ENCODE measurements at places on chromosomes 6 and 20. TPM values are rescaled to one million over a fixed set of nuclear protein-coding genes. Genes with fewer than 3 reads are reported as not detected.

Gene CNR1
- total RNA-seq, result 2.5 TPM

Gene RHAG
- total RNA-seq, result not detected

Gene DSP
- total RNA-seq, result 0.32 TPM

Gene RIPPLY2
- total RNA-seq, result not detected

Gene CLVS2
- total RNA-seq, result 0.14 TPM

Gene ROMO1
- total RNA-seq, result 137 TPM

Gene UNC5CL
- 0.14 TPM for total RNA-seq

Gene OR2H2
- total RNA-seq, result not detected

Gene IPCEF1
- total RNA-seq, result 0.24 TPM

Gene CAGE1
- not detected for total RNA-seq

Gene BCAS4
- total RNA-seq, result 0.24 TPM

Gene GCNT2
- total RNA-seq, result 23.1 TPM

Gene BPIFB1
- total RNA-seq, result not detected

Gene C6orf132
- 0.34 TPM for total RNA-seq

Gene BANF2
- not detected for total RNA-seq

GRCh38 chr6:88047510-88048150 lies at the start of gene SPACA1:
TSS of gene SPACA1 (plus strand) at chr6:88047841. CDS start at chr6:88047906, 65 bp downstream.
- no peak for DNase-seq

- DNase-seq, result no peak
Observed at GRCh38 chr6:41974281-41974825, 32.7 kb upstream of the CCND3 start.

- no peak for DNase-seq
Observed at GRCh38 chr20:60306105-60306504, 347.9 kb downstream of the CDH26 start.

DNA sequence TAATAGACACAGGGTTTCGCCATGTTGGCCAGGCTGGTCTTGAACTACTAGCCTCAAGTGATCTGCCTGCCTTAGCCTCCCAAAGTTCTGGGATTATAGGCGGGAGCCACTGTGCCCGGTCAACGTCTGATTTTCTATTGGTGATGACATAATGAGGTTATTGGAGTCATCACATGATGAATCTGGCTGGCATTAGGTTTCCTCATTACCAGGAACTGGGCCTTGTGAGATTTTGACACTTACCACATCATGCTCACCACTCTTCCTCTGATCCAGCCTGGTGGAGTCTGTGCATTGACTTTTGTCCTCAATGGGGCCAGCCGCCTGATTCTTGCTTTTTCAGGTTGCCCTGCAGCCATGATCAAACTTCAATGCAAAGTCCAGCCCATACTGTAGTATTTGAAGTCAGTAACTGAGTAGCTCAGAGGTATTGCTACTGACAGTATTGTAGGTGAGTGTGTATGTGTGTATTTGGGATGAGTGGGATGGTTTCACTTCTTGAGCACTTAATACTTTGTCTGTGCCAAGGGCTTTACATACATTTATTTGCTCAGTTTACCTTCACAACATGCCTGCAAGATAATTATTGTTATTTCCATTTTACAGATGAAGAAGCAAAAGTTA lies 16.0 kb downstream of the ANKS1A start:
- DNase-seq, result no peak

GRCh38 chr6:44263354-44264100 lies 1.8 kb downstream of the NFKBIE start:
- DNase-seq, result no peak

- DNase-seq, result no peak
Observed at GRCh38 chr6:156652231-156652750, 124.9 kb upstream of the ARID1B start.

DNA sequence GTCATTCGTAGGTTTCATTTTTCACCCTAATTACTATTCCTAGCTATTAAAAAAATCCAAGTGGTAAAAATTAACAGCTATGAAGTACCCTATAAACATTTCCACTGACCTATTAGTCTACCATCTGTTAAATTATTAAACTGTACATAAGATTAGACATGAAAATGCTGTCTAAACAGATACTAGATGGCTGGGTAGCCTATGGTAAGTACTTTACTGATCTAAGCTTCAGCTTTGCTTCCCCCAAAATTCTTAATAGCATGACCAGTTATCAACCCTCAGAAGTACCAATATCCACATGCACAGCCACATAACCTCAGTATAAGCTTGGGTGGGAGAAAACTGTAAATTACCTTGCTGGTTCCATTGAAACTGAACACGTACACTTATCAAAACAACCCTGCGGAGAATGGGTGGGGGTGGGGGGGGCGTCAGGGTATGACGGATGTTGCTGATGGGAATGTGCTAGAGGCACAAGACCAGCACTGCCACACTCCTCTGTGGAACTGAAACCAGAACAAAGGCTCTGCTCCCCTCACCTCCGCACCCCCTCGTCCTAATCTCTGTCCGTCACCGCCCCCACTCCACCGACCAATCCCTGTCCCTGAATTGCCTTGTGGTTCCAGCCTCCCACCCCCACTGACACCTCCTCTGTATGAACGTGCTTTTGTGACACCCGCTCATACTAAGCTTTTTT lies 45.3 kb downstream of the B4GALT5 start:
- no peak for DNase-seq

DNA sequence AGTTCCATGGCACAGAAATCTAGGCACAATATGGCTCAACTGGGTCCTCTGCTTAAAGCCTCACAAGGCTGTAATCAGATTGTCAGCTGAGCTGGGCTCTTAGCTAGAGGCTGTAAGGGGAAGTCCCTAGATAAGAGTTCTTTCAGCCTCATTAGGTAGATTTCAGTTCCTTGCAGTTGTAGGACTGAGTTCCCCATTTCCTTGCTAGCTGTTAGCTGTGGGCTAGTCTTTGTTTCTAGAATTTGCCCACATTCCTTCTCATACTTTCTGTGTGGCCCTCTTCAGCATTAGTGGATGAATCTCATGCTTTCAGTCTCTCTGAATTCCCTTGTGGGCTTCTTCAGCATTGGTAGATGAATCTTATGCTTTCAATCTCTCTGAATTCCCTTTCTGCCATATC lies 71.0 kb upstream of the MRAP2 start:
- no peak for DNase-seq

DNA sequence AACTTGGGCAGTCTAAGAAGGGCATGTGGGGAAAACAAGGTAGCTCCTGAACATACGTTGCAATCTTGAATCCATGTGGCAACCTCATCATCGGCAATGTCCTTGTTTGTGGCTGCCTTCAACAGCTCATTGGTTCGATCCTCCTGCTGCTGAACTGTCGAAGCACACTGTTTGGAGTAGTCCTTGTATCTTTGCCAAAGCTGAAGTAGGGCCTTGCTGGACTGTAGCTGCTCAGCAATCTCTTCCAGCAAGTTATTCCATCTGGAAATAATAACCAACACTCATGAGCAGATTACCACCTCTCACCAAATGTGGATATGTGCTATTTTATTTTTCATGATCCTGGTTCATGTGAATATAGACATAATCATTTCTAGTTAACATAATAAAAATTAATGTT lies 413.3 kb downstream of the ESR1 start:
- DNase-seq, result no peak

- DNase-seq, result no peak
Observed at GRCh38 chr6:4509506-4509905, 266.7 kb upstream of the CDYL start.

DNA sequence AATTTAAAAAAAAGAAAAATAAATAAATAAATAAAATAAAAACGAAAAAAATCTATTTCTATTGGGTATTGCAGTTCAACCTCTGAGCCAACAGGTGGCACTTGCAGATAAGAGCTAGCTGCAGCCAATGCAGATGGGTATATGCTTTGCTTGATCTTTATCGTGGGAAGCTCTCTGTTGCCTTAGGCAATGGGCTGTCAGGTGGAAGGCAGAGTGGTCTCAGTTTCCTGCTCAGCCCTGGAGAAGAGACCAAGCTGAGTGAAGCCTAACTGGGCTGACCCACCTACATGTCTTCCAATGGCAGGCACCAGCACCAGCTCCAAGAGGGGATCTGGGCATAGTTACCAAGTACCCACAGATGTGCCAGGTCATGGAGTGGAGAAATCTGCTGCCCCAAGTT lies 95.0 kb downstream of the AK9 start:
- DNase-seq, result no peak

DNA sequence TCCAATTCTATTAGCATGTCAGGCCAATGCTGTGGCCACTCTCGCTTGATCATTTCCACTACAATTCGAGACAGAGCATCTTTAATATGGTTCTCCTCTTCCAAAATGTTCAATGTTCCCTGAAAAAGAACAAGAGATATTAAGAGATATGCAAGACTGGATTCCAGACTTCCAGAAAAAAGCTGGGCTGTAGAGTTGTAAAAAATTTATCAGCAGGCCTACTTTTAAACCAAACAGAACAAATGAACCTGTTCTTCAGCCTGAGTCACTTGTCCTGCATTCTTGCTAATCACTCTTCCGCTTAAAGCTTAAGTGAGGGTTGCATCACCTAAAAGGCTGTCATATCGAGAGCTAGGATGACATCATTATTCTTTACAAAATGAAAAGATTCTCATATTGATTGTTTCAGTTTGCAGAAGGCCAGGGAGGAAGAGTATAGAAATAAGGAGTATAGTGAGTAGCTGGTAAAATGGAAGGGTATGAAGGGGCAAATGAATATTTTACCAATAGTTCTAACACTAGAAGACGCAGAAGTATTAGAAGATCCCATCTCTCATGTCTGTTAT lies 4.9 kb downstream of the XPO5 start:
- no peak for DNase-seq

- no peak for DNase-seq
Observed at GRCh38 chr20:45085289-45085688, 15.6 kb downstream of the KCNS1 start.

GRCh38 chr20:61963149-61963548 lies 102.5 kb downstream of the TAF4 start:
- DNase-seq, result no peak

GRCh38 chr6:41077536-41077935 lies 4.8 kb downstream of the NFYA start:
- no peak for DNase-seq

DNA sequence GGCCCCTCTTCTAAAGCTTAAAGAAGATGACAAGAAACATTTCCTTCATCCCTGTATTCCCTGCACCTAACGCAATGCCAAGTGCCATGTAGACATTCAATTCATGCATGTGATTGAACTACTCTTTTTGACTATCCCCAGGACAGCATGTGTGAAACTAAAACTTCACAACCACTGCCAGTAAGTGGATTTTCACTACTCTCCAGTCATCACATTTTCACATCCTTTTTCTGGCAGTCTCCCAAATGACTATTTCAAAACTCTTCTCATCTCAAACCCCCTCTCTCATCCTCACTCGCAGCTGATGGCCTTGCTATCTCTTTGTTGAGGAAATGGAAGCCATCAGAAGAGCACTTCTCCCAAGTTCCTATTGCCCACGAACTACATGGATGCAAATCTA lies 122.6 kb downstream of the OPRM1 start:
- no peak for DNase-seq

DNA sequence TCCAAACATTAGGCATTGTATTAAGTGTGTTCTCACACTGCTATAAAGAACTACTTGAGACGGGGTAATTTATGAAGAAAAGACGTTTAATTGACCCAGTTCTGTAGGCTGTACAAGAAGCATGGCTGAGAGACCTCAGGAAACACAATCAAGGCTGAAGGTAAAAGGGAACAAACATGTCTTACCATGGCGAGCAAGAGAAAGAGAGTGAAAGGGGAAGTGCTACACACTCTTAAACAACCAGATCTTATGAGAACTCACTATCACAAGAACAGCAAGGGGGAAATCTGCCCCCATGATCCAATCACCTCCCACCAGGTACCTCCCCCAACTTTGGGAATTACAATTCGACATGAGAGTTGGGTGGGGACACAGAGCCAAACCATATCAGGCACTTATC lies 86.6 kb upstream of the TOP1 start:
- DNase-seq, result no peak

- DNase-seq, result no peak
Observed at GRCh38 chr6:100103194-100103593, 109.2 kb upstream of the MCHR2 start.

- no peak for DNase-seq
Observed at GRCh38 chr6:64890609-64891008, 816.4 kb downstream of the EYS start.

- peak; percentile 71 for DNase-seq
Observed at GRCh38 chr6:219641-220198, 72.6 kb upstream of the DUSP22 start.

DNA sequence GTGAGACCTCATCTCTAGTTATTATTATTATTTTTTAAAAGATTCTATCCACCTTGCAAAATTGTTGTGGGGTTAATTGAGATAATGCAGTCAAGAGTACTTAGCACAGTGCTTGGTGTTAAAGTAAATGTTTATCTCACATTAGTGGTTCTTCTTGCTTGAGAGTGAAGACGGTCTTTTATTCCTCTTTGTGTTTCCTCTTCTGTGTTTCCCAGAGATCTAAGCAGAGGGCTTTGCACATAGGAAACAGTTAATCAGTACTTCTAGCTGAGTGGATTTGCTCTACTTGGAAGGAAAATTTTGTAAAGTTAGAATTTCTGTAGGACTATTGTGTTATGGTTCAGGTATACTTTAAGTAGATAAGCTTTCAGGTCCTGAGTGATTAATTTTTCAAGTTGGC lies 3.5 kb downstream of the ARMC2 start:
- no peak for DNase-seq

DNA sequence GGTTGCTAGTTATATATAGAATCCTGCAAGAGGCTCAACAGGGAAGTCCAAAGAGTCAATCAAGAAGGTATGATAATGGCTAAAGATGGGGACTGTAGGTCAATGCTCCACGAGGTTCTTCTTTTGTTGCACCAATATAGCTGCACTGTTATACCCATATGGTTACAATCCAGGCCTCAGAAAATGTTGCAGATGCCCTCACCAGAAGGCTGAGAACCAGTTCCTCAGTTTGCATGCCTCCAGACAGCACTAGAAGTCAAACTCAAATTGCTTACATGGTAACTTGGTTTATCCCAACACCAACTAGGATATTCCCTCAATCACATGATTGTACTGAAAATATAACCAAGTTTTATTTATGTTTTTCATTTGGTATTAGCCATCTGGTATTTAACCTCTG lies 12.1 kb downstream of the EEF1A1 start:
- no peak for DNase-seq

GRCh38 chr6:134614606-134615485 lies 296.9 kb upstream of the SGK1 start:
- no peak for DNase-seq

DNA sequence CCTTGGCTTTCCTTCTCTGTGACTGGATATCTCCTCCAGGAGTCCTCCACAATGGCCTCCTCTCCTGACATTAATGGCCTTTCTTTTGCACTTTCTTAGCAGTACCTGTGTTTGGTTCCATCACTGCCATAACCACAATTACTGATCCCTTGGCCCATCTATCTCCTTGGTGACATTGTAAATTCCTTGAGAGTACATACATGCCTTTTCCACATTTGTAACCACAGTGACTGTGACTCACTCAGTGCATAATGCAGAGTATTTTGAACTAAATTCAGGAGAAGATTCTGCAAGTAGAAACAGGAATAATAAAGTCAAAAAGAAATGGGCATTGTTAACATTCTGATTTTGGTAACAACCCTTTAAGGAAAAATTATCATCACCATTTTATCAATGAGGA lies 197.2 kb upstream of the SOX4 start:
- no peak for DNase-seq

GRCh38 chr20:34180460-34181120 lies 60.6 kb upstream of the ASIP start:
- DNase-seq, result no peak

Data from psoas muscle (tissue), 8 donors.